ENCODE measurements at places on chromosomes 12 and 14. TPM values are rescaled to one million over a fixed set of nuclear protein-coding genes. Genes with fewer than 3 reads are reported as not detected.

- no peak for DNase-seq
Measured at GRCh38 chr14:54574528-54574927, 7.6 kb downstream of the SAMD4A start.

KRT77 gene
- not detected for total RNA-seq

SLC7A8 gene
- total RNA-seq, result 1.7 TPM

HVCN1 gene
- 4.0 TPM for total RNA-seq

- DNase-seq, result no peak
Measured at GRCh38 chr12:89516633-89517032, 8.0 kb downstream of the GALNT4 start.

DNA sequence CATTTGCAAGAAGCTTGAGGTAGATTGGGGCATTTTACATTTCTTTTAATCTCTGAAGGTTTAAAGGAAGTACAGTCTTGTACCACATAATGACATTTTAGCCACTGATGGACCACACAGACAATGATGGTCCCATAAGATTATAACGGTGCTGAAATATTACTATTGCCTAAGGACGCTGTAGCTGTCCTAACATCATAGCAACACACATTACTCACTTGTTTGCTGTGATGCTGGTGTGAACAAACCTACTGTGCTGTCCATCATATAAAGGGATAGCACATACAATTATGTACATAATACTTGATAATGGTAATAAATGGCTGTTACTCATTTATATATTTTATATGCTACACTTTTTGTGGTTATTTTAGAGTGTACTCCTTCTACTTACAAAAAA, 127.1 kb upstream of the CPNE8 start:
- no peak for DNase-seq

SPIC gene
- not detected for total RNA-seq

DNA sequence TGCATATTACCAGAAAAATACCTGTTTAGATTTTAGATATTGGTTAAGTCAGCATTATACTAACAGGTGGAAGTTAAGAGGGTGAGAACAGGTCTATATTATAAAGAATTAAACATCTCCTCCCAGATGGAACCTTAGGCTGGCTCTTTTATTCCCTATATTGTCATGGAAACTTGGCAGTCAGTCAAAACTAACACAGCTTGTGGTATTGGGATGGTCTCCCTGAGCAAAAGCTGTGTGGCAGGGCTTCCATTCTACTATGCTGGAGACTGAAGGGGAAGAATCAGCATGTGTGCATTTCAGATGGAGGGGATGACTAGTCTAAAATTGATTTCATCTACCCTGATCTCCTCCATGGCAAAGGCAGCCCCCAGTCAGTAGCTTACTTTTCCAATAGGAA, 66.7 kb downstream of the SMOC1 start:
- DNase-seq, result no peak

GRCh38 chr12:52789637-52790426, 6.1 kb downstream of the KRT3 start:
- peak; percentile 11 for DNase-seq

DNA sequence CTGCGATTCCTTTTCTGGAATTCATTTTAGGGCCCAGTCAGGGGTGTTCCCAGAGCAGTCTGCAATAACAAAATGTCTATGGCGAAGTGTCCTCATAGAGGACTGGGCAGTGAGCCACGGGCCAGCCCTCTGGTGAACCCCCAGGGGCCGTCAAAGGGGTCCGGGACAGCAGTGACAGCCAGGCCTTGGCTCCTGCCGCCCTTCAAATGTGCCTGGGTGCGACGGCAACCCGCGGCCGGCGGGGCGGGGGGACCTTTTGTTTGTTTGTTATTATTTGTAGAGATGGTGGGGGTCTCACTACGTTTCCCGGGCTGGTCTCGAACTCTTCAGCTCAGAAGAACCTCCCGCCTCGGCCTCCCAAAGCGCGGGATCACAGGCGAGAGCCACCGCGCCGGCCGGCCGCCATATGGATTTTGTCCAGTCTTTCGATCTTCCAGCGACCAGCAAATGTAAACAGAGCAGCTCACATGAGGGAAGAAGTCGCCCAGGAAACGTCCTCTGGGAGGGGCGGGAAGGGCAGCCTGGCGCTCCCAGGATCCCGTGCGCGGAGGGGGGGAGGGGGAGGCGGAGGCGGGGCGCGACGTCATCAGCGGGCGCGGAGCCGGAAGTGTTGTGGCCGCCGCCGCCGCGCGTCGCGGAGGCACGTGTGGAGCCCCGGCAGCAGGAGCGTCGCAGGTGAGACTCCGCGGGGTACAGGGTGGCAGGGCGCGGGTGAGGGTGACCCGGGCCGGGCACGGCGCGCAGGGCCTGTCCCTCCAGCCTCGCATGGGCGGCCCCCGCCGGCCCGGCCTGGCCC, at the start of gene TRMT61A:
TRMT61A (plus strand) TSS at position 610 of the 796 bp plus-strand sequence. CDS start 783 bp downstream, outside the sequence.
- DNase-seq, result peak; percentile 88

GRCh38 chr14:35938770-35939169, 112.6 kb downstream of the BRMS1L start:
- no peak for DNase-seq

PPM1A gene
- 44.0 TPM for total RNA-seq

- DNase-seq, result no peak
Measured at GRCh38 chr12:80556566-80556965, 112.5 kb downstream of the PTPRQ start.

HRK gene
- not detected for total RNA-seq

DNA sequence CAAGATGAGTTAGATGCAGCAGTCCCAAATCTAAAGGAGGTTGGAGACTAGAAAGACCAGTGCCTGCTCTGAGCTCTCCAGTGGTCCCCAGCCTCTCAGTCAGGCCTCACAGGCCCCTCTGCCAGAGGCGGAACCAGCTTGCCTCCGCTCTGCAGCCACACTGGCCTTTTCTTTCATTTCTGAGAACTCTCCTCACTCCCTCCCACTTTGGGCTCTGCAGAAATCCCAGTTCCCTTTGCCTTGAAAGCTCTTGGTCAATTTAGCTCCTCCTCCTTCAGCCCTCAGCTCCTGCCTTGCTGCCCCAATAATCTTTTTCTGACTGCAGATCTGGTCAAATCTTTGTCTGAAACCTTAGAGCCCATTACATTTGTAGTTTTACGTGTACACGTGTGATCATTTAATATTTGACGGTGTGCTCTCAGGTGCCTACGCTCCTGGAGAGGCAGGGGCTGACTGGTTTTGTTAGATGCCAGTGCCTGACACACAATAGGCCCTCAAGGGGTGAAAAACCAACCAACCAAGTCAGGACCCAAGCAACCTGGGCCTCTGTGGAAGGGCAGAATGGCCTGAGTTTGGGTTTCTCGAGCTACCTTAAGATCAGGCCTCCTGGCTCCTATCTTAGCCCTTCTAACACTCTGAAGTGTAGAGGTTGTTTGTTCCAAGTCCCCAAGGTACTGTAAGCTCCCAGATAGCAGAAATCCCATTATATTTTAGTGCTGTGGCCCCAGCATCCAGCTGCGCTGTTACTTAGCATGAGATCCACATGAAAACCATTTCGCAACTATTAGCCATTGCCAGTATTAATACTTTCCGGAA, 1.1 kb upstream of the NUDT4 start:
- DNase-seq, result no peak

GRCh38 chr12:75042125-75042524, 167.5 kb downstream of the KCNC2 start:
- no peak for DNase-seq

DNA sequence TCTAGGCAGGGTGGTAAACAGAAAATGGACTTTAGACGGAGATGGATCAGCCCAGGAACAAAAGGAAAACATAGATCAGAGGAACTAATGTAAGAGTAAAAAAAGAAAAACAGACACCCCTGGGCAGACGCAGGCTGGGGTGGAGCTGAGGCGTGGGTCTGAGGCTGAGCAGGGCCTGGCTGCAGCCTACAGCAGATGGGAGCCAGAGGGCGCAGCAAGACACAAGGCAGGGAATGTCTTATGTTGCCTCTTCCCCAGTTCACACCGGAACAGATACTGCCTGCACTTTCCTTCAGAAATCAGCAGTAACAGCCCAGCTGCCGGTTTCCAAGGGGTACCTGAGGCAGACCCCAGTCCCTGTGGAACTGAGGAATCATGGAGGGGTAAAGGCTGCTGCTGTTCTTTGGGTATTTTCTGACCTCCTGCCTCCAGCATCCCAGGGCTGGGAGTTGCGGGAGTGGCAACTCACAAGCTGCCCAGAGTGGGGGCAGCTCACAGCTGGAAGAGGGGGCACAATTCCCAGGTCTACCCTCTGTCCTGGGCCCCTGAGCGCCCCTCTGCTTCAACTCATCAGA, 9.8 kb downstream of the ZNF605 start:
- no peak for DNase-seq

KDM5A gene
- 63.5 TPM for total RNA-seq

DNA sequence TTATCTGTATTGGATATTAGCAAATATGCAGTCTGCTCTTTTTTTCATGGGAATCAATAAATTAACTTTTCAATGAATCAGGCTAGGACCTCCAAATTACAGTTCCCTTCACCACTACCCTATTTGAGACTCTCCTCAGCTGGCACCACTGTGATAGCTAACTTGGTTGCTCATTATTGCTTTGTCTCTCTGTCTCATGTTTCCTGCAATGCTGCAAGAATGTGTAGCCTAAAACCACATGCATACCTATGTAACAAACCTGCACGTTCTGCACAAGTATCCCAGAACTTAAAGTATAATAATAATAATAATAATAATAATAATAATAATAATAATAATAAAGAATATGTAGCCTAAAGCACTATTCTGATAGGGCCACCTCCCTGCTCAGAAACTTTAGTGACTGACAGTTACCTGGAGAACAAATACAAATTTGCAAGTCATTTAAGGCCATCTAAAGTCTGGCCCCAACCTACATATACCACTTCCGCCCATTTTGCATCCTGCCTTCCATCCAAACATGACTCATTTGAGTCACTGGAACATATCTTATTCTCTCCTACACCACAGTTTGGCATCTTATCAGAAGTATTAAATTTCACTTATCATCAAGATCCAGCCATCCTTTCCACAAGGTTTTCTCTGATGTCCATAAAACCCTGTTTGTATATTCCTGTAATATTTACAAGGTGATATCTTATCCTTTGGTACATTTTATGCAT, 215.1 kb downstream of the LRRK2 start:
- DNase-seq, result no peak

DNA sequence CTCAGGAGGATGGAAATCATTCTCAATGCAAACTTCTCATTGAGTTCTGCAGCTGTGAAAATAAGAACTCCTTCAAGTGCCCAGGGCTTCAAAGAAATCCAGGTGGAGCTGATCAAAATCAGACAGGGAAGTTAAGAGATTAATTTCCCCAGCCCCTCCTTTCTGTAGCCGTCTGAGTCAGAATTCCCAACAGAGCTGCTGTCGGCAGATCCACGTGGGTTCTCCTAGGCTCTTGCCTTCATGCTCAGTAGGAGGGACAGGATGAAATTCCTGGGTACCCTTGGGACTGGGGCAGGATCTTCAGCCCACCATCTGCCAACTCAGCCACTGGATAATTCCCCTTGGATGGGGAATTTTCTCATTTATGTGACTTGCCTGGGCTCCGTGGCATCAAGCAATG, 13.3 kb downstream of the TGFB3 start:
- no peak for DNase-seq

GRCh38 chr12:30840715-30841114, 85.8 kb upstream of the TSPAN11 start:
- DNase-seq, result no peak

- no peak for DNase-seq
Measured at GRCh38 chr14:61213191-61213621, 67.9 kb downstream of the TMEM30B start.

DNA sequence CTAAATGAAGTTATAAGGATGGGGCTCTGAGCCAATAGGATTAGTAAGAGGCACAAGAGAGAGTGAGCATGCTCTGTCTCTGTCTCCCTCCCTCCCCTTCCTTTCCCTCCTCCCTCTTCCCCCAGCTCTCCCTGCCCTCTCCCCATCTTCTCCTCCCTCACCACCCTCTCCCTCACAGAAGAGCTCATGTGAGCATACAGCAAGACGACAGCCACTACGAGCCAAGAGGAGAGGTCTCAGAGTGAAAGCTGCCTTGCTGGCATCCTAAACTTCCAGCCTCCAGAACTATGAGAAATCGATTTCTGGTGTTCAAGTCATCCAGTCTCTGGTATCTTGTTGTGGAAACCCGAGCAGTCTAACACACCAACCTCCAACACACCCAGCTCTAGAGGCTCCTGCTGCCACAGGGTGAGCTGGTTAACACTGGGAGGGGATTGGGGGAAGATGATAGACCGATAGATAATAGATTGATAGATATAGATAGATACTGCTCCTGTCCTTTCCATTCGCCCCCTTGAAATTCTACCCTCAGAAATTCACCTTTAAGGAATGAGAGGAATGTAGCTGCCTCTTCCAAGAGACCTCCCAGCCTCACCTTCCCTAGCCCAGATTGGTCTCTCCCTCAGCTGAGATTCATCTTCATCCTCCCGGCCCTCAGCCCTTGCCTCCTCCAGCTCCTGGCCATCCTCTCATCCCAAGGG, 25.8 kb upstream of the ACTN1 start:
- DNase-seq, result no peak

GRCh38 chr12:3662521-3662921, 90.4 kb downstream of the CRACR2A start:
- no peak for DNase-seq

GRCh38 chr12:107503887-107504885, 181.4 kb upstream of the PWP1 start:
- DNase-seq, result no peak

NOPCHAP1 gene
- 30.9 TPM for total RNA-seq

GRCh38 chr12:24668563-24668962, 280.3 kb downstream of the BCAT1 start:
- no peak for DNase-seq

RPS6KL1 gene
- total RNA-seq, result 4.2 TPM

DNA sequence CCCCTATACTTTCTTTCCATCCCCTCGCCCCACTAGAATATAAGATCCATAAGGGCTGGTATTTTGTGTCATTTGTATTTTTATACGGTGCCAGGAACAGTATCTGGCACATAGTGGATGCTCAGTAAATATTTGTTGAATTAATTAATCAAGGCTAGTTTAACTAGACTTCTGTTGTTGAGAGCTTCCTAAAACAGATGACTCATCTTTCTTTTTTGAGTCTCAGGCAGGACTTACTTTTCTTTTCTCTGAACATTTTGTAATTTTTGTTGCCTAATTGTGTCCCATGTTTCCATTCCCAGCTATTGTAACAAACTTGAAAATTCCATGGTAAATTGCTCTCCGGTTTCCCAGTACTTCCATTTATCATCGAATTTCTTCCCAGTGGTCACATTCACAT, 16.7 kb downstream of the STK38L start:
- DNase-seq, result no peak

GRCh38 chr14:94880106-94880505, 110.2 kb upstream of the GSC start:
- no peak for DNase-seq

DNA sequence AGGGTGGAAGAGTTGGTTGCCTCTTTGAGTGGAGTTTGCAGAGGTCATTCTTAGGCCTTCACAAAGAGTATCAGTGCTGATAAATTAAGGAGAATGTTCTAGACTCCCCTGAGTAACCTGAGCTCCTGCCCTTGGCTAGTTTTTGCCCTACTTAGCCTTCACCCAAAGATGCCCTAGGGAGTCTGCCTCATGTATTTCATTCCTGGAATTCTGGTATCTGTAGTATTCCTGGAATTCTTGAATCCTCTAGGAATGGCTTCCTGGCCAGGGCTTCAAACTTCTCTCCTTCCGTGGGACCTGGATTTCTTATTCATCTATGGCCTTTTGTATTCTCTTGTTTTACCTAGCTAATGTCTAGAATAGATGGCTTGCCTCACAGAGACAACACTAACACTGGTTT, 701.1 kb downstream of the NOVA1 start:
- no peak for DNase-seq

GRCh38 chr12:104172570-104172947, 34.5 kb upstream of the NFYB start:
- no peak for DNase-seq

IRAK4 gene
- total RNA-seq, result 30.8 TPM

LYZ gene
- total RNA-seq, result not detected
